ENCODE measurements at places on chromosomes 5 and 9.

DNA sequence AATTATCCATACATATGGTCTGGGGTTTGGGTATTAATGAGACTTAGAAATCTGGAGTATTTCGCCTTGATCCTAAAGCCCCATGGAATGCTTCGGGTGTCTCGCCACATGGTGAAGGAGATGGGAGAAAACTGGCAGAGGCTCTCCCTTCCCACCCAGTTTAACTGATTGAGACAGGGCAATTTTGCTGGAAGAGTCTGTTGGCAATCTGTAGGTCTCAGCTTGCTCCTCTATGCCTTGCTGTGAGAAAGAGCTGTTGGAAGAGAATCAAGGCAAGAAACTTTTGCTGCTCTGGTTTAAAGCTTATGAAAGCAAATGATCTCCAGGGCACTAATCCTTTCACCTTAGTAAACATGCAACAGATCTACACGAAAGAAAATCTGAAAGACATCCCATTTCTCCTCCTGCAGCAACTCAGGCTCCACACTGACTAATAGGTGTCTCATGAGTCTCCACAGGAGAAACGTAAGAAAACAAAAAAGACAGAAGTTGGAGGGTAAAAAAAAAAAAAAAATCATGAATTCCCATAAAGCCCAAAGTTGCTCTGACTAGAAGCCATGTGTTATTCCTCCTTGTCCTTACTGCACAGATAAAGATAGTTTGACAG is 369.9 kb downstream of the EFNA5 start:
- DNase-seq, result no peak

GRCh38 chr9:89873801-89874200 is 269.0 kb downstream of the GADD45G start:
- no peak for DNase-seq

DNA sequence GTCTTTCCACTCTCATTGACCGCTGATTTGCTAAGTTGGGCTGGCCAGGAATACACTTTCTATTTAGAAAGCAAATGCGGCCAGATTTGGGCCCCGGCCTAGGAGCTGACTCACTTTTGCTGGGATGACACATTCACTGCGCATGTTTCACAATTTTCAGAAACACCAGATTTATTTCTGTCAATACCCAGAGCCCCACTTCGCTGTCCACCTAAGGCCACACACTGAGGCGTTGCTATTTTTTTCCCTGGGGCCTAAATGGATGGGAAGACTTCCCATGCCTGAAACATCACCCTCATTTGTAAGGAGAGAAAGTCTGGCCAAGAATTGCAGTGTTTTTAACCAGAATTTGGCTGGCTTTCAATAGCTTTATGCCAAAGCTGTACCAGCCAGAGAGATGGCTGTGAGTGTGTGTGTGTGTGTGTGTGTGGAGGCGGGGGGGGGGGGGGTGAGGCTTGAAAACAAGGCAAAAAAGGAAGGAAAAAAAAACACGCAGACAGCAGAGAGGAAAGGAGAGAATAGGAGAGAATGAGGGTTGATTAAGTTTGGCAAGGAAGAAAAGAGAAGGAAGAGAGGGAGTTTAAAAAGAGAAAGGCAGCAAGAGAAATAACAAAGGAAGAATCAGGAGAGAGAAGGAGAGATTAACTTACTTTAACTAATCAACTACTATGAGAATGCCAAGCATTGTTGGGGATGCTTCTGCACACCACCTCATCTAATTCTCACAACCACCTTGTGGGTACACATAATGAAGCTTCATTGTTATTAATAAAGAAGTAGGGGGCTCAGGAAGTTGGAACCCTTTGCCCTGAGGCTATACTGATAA is 261.4 kb upstream of the KLF4 start:
- no peak for DNase-seq

DNA sequence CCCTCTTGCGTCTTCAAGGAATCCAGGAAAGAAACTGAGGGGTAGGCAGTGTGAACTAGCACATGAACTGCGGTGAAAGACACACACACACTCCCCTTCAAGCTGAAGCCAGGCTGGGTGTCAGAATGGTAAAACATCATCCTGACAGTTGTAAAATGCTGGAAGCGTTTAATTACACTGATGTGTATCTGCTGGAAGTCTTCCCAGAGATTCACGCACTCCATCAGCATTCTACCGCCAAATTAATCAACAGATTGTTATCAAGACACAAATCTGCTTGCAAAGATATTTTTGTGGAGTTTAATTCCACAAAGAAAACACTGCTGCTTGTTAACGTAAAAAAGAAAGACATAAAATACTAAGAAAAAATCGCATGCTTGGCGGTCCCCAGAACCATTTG is 241.0 kb upstream of the NFIL3 start:
- no peak for DNase-seq

All from stimulated activated CD8-positive, alpha-beta memory T cell treated with anti-CD3 and anti-CD28 coated beads, Interleukin-7, amount 100 ng/mL, for 1 hour (primary cell).